ENCODE measurements at places on chromosomes 2 and 18. TPM values are rescaled to one million over a fixed set of nuclear protein-coding genes. Genes with fewer than 3 reads are reported as not detected.

- DNase-seq, result no peak
Observed at GRCh38 chr2:25207078-25207545, 38.7 kb upstream of the POMC start.

The ABHD1 gene
- polyA plus RNA-seq, result 1.0 TPM

The PDE11A gene
- 0.18 TPM for polyA plus RNA-seq

GRCh38 chr18:35432565-35433001 lies 55.4 kb upstream of the ZNF396 start:
- DNase-seq, result no peak

GRCh38 chr2:131042148-131042775 lies 51.0 kb downstream of the FAM168B start:
- no peak for DNase-seq

The PPP1R1C gene
- polyA plus RNA-seq, result 2.7 TPM

DNA sequence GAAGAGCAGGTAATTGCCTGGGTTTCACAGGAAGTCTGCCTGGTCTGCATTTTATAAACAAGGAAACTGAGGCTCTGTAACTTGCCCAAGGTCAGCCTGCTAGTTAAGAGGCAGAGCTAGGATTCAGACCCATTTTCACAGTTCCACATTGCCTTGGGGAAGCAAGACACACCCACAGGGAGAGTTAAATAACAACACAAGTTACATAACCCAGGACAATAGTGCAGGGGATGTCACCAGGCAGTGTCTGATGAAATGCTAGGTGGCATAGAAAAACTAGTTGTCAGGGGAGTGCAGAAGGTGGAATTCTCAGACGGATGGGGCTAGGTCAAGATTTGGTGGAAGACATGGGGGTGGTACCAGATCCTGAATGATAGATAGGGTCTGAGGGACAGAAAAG lies 69.7 kb downstream of the PRKCE start:
- no peak for DNase-seq

- DNase-seq, result no peak
Observed at GRCh38 chr2:106138543-106139237, 55.4 kb downstream of the UXS1 start.

DNA sequence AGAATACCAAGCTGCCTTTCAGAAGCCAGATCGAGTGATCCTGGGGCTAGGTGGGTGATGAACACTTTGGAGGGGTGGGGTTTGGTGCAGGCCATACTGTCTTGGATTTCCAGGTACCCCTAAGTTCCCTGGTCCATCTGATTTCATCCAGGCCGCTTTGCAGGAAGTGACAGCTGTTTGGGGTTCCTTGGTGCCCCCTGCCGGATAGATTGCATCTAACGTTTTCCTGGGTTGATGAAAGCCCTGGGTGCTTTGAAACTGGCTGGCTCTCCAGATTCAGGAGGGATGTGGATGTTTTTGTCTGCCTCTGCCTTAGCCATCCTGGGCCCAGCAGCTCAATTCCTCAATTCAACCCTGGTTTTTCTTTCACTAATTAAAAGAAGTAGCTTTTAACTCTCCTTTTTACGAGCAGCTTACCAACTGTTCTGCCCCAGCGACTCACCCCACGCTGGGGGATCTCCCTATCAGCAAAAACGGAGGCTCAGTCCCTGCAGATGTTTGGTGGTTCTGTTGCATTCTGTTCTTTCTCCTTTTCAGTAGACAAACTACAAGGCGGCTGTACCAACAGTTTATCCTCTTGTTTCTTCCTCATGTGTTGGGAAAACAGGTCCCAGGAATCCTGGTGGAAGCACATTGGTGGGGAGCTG lies 37.1 kb downstream of the ARHGEF4 start:
- peak; percentile 58 for DNase-seq

DNA sequence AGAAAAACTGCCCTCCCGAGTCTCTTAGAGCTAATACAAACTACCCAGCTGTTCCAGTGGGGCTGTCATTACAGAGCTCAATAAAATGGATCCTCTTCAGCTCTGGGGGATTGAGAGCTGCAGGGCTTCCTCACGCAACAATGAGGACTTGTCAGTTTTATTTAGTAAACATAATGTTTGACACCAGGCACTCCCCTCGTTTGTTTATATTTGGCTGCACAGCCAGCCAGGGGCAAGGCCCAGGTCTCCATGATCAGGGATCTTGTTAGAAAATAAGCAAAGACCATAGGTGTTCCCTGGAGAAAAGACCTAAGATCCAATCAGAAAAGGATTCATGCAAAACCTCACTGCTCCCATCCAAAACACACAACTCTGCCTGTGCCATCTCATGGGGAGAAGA lies 158.2 kb downstream of the C1D start:
- no peak for DNase-seq

DNA sequence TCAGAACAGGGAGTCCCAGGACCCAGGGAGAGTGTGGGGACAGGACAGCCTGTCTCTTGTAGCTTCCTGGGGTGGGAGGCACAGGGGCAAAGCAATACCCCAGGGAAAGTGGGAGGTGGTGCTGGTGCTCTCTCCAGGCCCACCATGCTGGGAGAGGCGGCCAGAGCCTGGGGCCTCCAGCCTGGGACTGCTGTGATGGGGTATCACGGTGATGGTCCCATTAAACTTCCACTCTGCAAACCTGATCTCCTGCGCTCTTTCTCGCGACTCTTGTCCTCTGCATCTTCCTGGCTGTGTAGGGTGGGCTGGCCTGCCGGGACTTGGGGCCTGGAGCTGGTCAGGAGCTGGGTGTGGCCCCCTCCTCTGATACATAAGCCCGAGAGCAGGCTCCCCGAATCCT lies 8.0 kb upstream of the CAPN10 start:
- DNase-seq, result no peak

The KLHL41 gene
- polyA plus RNA-seq, result 2.8 TPM

The OR6B2 gene
- not detected for polyA plus RNA-seq

The VIT gene
- 0.29 TPM for polyA plus RNA-seq

- no peak for DNase-seq
Observed at GRCh38 chr2:218887079-218887478, 6.4 kb downstream of the WNT10A start.

The ADD2 gene
- 5.2 TPM for polyA plus RNA-seq
